Stimulated activated CD4-positive, alpha-beta T cell treated with anti-CD3 and anti-CD28 coated beads, TNF-alpha, amount 100 ng/mL, for 4 hours (primary cell): ENCODE measurements at places on chromosomes 12 and 14.

DNA sequence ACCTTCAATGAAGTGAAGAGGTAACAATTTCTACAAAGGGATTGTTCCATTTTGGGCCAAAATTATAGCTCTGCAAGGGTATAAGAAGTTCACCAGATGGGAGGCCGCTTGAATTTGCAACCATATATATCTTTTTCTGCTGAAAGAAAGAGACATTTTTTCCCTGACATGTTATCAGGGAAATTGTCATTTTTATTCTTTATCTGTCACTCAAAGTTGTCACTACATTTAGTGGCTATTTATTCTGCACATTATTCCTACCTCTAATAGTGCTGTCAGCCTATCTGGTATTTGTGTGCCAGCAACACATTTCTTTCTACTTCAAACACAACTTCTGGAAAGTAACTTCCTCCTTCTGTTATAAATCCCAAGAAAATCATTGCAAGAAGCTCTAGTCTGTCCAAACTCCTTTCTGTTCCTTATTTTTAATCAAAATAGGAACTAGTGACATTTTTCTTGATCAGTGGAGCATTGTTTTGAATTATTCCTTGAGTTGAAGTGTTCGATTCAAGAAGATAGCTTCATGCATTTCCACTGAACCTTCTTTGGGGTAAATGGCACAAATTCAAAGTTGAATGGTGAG lies 137.9 kb upstream of the ATP2B1 start:
- DNase-seq, result no peak

DNA sequence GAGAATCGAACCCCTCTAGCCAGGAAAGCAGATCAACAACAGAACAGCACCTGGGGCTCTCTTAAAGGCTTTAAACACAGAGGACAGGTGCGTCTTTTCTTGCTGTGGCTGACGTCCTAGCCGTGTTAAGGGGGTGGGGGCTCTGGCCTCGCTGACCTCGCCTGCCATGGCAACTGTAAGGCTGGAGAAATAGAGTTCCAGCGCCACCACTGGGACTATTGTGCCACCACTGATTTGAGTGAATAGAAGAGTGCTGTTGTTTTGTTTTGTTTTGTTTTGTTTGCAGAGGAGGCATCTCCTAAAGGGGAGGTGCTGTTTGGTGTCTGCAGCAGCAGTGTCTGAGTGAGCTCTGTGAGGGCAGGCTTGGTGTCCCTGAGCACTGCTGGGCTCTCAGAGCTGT lies 34.2 kb upstream of the PRMT8 start:
- DNase-seq, result no peak

DNA sequence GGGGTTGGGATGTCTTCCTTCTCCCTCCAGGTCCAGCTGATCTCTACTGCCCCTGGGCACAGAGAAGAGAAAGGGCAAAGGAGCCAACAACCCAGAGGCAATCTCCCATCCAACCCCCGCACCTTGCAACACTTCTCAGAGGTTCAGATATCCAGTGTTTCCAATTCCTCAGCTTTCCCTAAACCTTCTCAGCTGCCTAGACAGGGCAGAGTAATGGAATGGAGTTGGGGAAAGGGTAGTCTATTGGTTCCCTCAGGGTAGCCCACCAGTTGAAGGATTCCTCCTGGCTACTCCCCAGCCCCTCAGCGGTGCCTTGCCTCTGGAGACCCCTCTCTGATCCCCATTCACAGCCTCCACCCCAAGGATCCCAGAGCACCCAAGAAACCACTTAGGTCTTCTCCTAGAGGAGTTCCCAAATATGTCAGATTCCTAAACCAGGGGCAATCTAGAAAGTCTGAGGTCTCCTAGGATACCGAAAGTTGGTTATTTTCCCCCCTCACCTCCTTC lies 537 bp downstream of the NFE2 start:
- DNase-seq, result no peak

DNA sequence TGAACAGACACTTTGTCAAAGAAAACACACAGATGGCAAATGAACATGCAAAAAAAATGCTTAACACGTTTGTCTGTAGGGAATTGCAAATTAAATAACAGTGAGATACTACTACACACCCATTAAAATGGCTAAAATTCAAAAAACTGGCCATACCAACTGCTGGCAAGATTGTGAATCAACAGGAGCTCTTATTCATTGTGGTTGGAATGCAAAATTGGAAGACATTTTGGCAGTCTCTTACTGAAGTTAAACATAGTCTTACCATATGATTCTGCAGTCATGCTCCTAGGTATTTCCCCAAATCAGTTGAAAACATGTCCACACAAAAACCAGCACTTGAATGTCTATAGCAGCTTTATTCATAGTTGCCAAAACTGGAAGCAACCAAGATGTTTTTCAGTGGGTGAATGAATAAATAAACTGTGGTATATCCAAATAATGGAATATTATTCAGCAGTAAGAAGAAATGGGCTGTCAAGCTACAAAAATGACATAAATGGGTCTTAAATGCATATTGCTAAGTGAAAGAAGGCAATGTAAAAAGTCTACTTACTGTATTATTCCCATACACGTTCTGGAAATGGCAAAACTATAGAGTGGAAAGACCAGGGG lies 91.4 kb downstream of the PLEKHA5 start:
- DNase-seq, result no peak

GRCh38 chr12:109687250-109687649 lies 26.4 kb upstream of the FAM222A start:
- DNase-seq, result no peak

- DNase-seq, result no peak
Measured at GRCh38 chr12:20174528-20175175, 193.7 kb upstream of the PDE3A start.

- no peak for DNase-seq
Measured at GRCh38 chr14:99023371-99023770, 248.6 kb downstream of the BCL11B start.

DNA sequence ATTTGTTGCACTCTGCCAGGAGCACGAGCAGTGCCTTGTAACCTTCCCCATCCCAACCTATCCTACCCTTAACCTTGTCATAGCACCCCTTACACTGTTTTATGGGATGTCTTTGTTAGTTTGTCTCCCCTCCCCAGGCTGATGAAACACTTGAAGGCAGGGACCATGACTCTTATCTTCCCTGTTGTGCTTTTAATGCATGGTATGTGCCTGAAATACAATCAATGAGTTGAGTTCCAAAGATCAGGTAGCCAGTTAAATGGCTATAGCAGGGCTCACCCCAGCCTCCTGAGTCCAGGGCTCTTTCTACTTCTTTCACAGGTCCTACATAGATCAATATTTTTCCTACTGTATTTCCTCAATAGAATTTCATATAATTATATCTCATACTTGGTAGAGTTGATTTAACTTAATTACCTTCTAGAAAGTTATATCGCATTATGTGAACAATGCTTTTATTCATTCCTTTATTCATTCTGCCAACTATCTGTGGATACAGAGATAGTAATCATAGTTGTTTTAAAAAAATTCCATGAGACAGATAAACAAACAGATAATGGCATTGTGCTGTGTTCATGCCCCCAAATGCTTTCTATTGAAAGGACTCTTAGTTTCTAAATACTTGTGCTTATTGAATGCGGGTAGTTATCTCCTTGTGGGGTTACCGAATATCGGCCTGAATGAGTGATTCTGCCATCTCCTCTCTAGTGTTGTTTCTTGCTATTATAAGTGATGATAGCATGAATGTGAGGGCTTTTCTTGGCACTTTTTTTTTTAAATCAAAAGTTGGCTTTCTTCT lies 347.4 kb downstream of the NPAS3 start:
- DNase-seq, result no peak

DNA sequence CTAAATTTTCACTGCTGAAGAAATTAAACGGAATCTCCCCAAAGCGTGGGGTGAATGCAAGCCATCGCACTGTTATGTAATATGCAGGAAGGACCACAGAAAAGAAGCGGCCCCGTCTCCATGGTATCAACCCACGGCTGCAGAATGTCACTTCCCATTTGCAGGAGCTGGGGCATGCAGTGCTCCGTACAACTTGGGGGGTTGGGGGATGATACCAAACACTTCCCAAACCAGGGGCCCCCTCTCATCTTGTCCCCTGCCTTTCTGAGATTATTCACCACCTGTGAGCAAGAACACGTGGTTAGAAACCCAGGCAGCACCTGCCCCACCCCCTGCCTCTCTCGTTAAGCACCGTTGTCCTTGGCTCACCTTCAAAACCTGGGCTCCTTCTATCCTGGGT lies 505.1 kb upstream of the TMEM132C start:
- DNase-seq, result no peak

- no peak for DNase-seq
Measured at GRCh38 chr14:38770251-38770650, 332.8 kb downstream of the SEC23A start.

DNA sequence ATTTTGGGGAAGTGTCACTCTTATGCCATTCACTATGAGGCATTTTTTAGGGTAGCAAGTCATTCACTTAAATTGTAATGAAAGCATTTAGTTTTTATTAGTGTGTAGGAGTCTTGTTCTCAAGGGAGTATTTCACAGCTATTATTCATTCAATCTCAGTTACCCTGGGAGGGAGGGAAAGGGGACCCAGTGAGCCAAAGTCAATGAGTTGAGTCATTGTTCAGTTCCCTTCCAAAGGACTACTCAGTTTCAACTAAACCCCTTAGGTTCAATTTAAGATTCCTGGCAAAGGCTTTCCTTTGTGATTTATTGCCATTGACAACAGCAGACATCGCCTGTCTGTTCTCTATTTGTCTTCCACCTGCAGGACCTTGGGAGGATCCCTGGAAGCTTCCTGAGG lies 29.3 kb upstream of the RASSF8 start:
- DNase-seq, result no peak

- no peak for DNase-seq
Measured at GRCh38 chr14:105858676-105859025, 332.3 kb downstream of the TMEM121 start.

DNA sequence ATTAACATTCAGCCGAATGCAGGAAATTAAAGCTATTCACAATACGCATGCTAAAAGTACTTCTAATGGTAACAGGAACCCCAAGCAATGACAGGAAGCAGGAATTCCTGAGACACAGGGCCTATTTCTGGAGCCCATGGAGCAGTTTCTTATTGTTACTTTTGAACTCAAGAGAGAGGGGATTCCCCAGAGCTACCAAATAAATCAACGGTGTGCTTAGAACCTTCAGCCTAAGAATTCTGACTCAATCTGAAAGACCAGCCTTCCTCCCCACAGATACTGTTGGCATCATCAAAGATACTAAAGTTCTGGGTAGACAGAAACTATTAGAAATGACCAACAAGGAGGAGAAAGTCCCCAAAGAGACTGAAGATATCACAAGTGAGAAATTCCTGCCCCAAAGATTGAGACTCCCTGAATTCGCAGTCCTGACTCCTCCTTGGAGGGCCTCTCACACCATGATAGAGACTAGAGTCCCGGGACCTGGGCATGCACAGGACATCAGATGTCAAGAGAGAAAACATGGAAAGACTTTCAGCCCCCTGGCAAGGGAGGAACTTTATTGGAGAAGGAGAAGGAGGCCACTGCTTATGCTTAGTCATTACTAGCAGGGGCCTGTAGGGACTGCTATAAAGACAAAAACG lies 32.7 kb downstream of the RTRAF start:
- no peak for DNase-seq

GRCh38 chr14:43406931-43407330 lies 1100.2 kb downstream of the FSCB start:
- no peak for DNase-seq

- DNase-seq, result no peak
Measured at GRCh38 chr14:21541413-21542074, 15.4 kb upstream of the SALL2 start.

- no peak for DNase-seq
Measured at GRCh38 chr12:55173456-55173855, 47.2 kb downstream of the OR9K2 start.

DNA sequence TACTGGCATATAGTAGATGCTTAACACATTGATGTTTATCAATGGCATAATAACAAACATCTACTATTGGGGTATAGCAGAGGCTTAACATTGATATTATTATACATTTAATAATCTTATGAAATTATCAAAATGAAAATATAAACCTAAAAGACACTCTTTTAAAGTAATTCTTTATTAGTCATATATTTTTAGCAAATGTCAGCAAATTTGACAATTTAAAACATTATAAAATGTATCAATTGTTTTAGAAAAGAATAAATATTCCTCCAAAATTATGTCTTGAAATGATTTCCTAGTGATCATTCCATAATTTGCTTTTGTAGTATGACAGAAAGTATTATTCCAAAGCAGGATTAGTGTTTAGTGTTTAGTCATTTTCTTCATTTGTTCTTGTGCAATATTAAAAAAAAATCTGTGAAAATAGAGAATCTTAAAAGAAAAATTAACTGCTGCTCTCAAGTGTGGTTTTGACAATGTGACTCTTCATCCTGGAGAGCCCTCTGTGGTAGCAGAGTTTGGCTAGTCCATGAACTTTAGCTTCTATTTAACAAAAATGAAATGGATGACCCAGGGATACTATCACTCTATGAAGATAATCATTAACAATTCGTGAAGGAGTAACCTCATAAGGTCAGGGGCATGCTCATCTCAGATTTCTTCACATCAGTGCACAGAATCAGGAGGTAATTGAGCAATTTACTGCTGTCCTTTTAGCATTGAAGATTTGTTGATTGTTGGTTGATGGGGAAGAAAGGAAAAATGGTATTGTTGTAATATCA lies 1018.5 kb downstream of the LRFN5 start:
- DNase-seq, result no peak

- DNase-seq, result no peak
Measured at GRCh38 chr14:101333335-101334280, 227.7 kb upstream of the DIO3 start.

GRCh38 chr12:63888908-63889635 lies 44.6 kb downstream of the SRGAP1 start:
- DNase-seq, result no peak

GRCh38 chr12:2287589-2287988 lies 234.8 kb downstream of the CACNA1C start:
- DNase-seq, result no peak

DNA sequence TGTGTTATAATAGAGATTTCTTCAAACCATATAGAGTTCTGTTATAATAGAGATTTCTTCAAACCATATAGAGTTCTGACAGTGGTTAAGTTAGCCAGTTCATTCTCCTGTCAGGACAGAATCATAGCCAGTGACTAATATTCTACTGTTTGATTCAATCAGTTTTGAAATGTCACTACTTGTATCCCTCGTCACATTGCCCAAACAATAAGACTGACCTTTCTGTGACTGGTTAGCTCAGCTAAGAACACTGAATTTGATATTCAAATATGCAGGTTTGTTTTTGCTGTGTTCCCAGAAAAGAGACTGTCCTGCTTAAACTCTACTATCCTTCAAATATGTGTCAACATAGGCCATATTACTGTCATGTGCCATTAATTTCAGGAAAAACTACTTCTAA lies 74.4 kb downstream of the ALG10B start:
- no peak for DNase-seq

DNA sequence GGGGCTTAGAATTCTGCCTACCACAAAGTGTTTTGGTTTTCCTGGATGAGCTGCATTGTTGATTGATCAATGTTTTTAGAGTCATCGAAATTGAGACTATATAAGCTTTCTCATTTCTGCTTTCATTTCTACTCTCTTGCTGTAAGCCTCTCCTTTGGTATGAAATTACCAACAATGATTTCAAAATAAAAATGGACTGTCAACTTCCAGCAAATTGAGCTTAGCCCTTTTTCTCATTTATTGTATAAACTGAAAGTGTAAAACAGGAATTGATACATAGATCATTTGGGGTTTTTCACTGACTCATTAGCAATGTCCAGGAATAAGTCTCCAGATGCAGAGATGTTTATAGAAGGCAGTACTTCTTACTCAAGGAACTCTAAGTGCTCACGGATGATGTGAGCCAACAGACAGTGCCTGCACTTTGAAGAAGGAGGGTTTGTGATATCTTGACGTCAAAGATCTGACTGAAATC lies 20.0 kb upstream of the PCNX1 start:
- DNase-seq, result no peak

- no peak for DNase-seq
Measured at GRCh38 chr12:87925021-87925420, 104.2 kb downstream of the C12orf50 start.

- no peak for DNase-seq
Measured at GRCh38 chr12:116520801-116521471, 38.2 kb upstream of the MAP1LC3B2 start.
